ENCODE measurements at places on chromosomes 7 and 10. TPM values are rescaled to one million over a fixed set of nuclear protein-coding genes. Genes with fewer than 3 reads are reported as not detected.

Gene SORBS1
- 0.32 TPM for polyA plus RNA-seq

Gene MACC1
- polyA plus RNA-seq = 9.0 TPM

Gene PNLIP
- not detected for polyA plus RNA-seq

Gene FBXO24
- polyA plus RNA-seq = 0.19 TPM

Gene ZC3HAV1
- 51.4 TPM for polyA plus RNA-seq

GRCh38 chr7:114821030-114821900 lies 100.6 kb upstream of the MDFIC start:
- no peaks in the 10 kb centered on the region for H3K4me1 ChIP-seq
- H3K27ac ChIP-seq = no peak overlapping the region
- no peaks in the 10 kb centered on the region for H3K36me3 ChIP-seq
- no peaks in the 10 kb centered on the region for H3K27me3 ChIP-seq

- H3K27me3 ChIP-seq = no peaks in the 10 kb centered on the region
- H3K36me3 ChIP-seq = no peaks in the 10 kb centered on the region
- no peak overlapping the region for H3K4me3 ChIP-seq
- no peaks in the 10 kb centered on the region for H3K4me1 ChIP-seq
- H3K27ac ChIP-seq = no peak overlapping the region
Observed at GRCh38 chr10:52210161-52210560, 103.9 kb upstream of the DKK1 start.

- no peaks in the 10 kb centered on the region for H3K4me1 ChIP-seq
- no peak overlapping the region for H3K4me3 ChIP-seq
- H3K36me3 ChIP-seq = no peaks in the 10 kb centered on the region
- H3K27me3 ChIP-seq = no peaks in the 10 kb centered on the region
- H3K27ac ChIP-seq = no peak overlapping the region
- no peak for DNase-seq
Observed at GRCh38 chr7:28517206-28517605, 104.9 kb downstream of the CREB5 start.

- H3K27me3 ChIP-seq = no peaks in the 10 kb centered on the region
- no peaks in the 10 kb centered on the region for H3K36me3 ChIP-seq
- H3K4me1 ChIP-seq = no peaks in the 10 kb centered on the region
Observed at GRCh38 chr7:368651-369475, 78.9 kb downstream of the FOXL3 start.

GRCh38 chr7:114414156-114415063 lies at the start of gene FOXP2:
TSS of gene FOXP2 (plus strand) at chr7:114414815. CDS start at chr7:114426512, 11,697 bp downstream.
- H3K36me3 ChIP-seq = no peaks in the 10 kb centered on the region
- no peak within 1 kb of the TSS for H3K27ac ChIP-seq
- no peaks in the 10 kb centered on the region for H3K27me3 ChIP-seq
- no peak within 1 kb of the TSS for H3K4me3 ChIP-seq
- H3K4me1 ChIP-seq = no peaks in the 10 kb centered on the region

- no peak overlapping the region for H3K4me3 ChIP-seq
- H3K27ac ChIP-seq = no peak overlapping the region
- no peak for DNase-seq
- peaks cover 18% of the 10 kb centered on the region for H3K36me3 ChIP-seq
- H3K4me1 ChIP-seq = no peaks in the 10 kb centered on the region
- no peaks in the 10 kb centered on the region for H3K27me3 ChIP-seq
Observed at GRCh38 chr10:124677749-124678556, 66.2 kb downstream of the FAM53B start.

DNA sequence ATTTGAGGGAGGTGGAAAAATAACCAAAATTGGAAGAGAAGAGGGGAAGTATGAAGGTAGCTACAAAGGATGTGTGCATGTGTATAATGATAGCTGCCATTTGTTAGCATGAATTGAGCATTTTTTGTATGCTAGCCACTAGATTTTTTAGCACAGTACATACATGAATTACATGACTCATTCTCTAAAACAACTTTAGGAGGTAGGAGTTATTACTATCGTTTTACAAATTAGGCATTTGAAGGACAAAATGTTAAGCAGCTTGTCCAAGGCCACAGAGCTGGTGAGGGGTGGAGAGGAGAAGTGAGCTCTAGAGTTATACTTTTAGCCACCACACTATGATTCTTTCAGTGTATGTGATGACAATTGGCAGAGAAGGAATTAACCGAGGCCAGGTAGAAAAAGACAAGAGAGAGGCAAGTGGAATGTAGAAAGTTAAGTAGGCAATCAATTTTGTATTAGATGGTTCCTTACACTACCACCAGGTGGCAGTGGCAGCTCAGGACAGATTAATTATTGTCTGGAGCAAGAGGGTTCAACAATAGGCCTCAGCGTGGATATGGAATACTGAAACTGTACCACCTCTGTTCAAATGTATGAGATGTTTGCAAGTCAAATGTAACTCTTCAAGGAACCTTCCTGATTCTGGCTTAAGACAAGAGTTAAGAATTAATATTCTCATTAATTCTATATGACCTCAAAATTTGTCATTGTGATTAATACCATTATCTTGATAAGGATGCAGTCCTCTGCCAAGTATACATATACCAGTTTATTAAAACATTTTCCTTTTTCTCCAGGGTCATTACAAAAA lies 128.0 kb downstream of the MBL2 start:
- no peak overlapping the region for H3K4me3 ChIP-seq
- no peaks in the 10 kb centered on the region for H3K27me3 ChIP-seq
- DNase-seq = no peak
- H3K27ac ChIP-seq = no peak overlapping the region
- no peaks in the 10 kb centered on the region for H3K36me3 ChIP-seq

DNA sequence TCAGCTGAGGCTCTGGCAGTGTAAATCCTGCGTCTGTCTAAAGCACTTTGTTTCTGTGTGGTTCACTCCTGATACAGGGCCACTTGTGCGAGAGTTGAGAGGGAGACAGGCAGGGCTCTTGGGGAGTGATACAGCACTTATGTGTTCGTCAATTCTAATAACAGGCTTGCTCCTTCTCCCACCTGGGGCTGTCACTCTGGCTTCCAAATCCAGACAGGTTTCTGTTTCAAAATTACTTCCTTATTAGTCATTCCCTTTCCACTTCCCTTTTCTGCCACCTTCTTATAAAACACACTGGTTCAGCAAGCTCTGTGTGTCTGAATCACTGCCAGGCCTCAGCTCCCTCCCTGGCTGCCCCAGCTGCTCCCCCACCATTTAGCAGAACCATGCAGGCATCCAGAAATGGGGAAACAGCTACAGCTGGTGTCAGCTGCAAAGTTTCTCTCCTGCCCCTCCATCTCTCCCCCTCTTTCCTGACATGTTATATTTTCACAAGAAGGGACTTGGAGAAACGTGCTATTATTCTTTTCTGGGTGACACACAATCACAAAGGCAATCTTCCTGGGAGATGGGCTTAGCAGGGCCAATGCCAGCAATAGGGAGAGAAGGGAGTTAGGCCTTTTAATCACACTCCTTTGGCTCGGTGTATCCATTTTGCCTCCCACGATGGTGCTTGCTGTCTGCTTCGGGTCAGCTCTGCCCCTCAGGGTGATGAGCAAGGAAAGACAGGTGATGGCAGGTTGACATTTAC lies 58.4 kb upstream of the ZNRF2 start:
- no peaks in the 10 kb centered on the region for H3K27me3 ChIP-seq
- H3K4me3 ChIP-seq = no peak overlapping the region
- peak; percentile 79 for DNase-seq
- H3K36me3 ChIP-seq = no peaks in the 10 kb centered on the region
- peaks cover 25% of the 10 kb centered on the region for H3K4me1 ChIP-seq
- H3K27ac ChIP-seq = peak overlapping the region; percentile 29

DNA sequence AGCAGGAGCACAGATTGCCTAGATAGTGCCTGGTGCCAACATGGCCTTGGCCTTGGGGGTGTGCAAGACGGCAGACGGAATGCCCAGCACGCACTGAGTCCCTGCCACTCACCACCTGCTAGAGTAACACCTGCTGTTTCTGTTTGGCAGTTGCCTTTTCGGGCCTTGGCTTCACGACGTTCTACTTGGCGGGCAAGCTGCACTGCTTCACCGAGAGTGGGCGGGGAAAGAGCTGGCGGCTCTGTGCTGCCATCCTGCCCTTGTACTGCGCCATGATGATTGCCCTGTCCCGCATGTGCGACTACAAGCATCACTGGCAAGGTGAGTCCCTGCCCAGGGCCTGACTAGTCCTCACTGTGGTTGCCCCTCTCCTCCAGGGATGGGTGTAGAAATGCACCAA lies 118.0 kb downstream of the PLPP4 start:
- no peaks in the 10 kb centered on the region for H3K27me3 ChIP-seq
- no peak for DNase-seq
- H3K4me1 ChIP-seq = no peaks in the 10 kb centered on the region
- H3K4me3 ChIP-seq = no peak overlapping the region
- H3K36me3 ChIP-seq = no peaks in the 10 kb centered on the region

- H3K27ac ChIP-seq = no peak overlapping the region
- H3K36me3 ChIP-seq = no peaks in the 10 kb centered on the region
- H3K27me3 ChIP-seq = no peaks in the 10 kb centered on the region
- no peaks in the 10 kb centered on the region for H3K4me1 ChIP-seq
- no peak for DNase-seq
Observed at GRCh38 chr10:87506956-87507355, 2.3 kb downstream of the MINPP1 start.

GRCh38 chr10:22505911-22506685 lies 160.8 kb downstream of the SPAG6 start:
- H3K4me1 ChIP-seq = no peaks in the 10 kb centered on the region
- no peaks in the 10 kb centered on the region for H3K36me3 ChIP-seq
- no peaks in the 10 kb centered on the region for H3K27me3 ChIP-seq

- no peaks in the 10 kb centered on the region for H3K4me1 ChIP-seq
- H3K36me3 ChIP-seq = no peaks in the 10 kb centered on the region
- no peak overlapping the region for H3K27ac ChIP-seq
- H3K27me3 ChIP-seq = no peaks in the 10 kb centered on the region
- no peak overlapping the region for H3K4me3 ChIP-seq
Observed at GRCh38 chr10:3287572-3288445, 115.2 kb upstream of the PITRM1 start.

- no peak overlapping the region for H3K4me3 ChIP-seq
- no peaks in the 10 kb centered on the region for H3K36me3 ChIP-seq
- DNase-seq = no peak
- H3K27me3 ChIP-seq = no peaks in the 10 kb centered on the region
- no peak overlapping the region for H3K27ac ChIP-seq
- no peaks in the 10 kb centered on the region for H3K4me1 ChIP-seq
Observed at GRCh38 chr7:85508642-85509410, 322.0 kb upstream of the SEMA3D start.

DNA sequence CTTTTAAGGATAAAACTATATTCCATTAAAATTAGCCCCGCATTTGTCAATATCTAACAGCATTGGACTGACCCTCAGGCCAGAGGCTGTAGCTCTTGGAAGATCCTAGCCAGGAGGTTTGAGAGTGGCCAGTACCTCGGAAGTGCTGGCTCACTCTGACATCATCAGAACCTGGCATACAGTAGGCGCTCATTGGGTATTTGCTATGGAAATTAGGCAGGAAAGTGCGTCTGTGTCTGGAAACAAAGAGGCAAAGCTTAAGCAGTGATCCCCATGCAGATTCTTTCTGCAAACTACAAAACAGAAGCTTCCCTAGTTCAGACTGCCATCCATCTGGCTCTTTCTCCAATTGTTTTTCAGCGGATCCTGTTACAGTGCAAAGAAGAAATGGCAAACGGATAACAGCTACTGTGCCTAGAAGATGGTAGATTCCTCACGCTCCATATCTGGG lies 1.7 kb upstream of the PRKCQ start:
- no peaks in the 10 kb centered on the region for H3K4me1 ChIP-seq
- H3K36me3 ChIP-seq = no peaks in the 10 kb centered on the region
- H3K27ac ChIP-seq = no peak overlapping the region
- DNase-seq = no peak

Measured in GM12878 (cell line).